ENCODE measurements at places on chromosomes 12 and 14.
A peak's percentile ranks its signal among the peaks of the same experiment; 100 is the strongest.

DNA sequence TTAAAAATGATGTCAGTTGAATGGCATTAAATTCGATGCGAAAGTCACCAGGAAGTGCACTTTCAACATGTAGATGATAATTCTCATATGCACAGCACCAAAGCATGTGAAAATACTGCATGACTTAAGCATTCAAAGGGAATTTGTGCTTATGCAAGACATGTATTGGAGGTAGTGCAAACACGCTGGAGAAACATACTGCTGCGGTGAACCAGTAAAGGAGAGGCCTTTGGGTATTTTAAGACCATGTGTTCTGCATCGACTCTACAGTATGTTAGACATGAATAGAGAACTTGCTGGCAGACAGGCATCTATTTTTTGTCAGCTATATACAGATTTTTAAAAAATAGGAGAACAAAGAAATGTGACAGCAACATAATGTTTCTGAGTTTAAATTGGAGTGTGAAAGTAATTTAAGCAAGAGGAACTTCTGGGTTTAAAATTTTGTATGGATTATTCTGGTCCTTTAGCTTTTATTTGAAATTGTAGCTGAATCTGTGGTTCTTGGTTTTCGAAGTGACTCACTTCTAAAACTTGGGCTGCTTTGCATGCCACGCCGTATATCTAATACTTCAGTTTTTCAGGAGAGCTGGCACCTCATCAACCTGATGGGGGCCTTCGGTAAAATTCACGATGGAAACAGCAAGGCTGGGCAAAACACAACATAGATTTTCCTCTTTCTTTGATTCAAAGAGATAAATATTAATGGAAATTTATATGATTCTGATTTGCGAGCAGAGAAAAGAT lies 408.7 kb downstream of the APAF1 start:
- DNase-seq: no peak

DNA sequence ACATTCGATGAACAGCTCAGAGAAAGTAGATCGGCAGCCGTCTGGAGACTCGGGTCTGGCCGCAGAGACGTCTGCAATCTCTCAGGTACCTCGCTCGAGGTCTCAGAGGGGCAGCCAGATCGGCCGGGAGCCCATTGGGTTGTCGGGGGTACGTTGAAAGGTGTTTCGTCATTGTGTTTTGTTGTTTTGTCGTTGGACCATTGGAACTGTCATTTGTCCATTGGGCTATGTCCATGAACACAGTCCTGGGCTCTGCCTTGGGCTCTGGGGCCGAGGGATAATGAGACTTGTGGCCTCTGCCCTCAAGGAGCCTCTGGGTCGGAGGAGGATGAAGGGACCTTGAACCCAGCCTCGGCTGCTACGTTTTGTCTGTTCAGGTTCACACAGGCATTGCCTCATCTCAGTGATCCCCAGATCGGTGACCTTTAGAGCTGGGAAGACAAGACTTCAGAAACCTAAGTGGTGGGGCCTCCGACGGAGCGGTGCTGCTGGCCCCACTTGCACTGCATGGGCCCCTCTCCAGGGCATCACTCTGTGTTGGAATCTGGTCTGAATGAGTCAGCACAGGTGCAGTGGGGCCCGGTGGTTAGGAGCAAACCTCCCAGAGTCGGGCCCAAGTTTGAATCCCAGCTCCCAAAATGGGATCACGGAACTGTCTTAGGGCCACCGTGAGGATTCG lies 23.6 kb upstream of the MLXIP start:
- no peak for DNase-seq

GRCh38 chr14:59474172-59474571 lies 9.0 kb upstream of the GPR135 start:
- no peak for DNase-seq

DNA sequence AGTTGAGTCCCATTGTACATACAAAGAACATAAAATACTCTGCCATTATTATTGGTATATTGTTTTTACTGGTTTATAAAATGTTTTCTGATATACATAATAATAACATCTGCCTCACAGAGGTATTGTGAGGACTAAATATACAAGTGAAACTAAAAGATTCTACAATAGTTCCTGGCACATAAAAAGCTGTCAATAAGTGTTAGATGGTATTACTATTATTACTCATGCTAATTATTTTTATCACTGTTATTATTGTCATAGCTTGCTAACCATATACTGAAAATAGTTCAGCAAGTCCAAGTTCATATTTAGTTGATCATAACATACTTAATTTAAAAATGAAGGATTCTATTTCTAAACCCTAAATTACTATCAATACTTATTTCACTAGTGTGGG lies 34.4 kb downstream of the BTG1 start:
- no peak for DNase-seq

DNA sequence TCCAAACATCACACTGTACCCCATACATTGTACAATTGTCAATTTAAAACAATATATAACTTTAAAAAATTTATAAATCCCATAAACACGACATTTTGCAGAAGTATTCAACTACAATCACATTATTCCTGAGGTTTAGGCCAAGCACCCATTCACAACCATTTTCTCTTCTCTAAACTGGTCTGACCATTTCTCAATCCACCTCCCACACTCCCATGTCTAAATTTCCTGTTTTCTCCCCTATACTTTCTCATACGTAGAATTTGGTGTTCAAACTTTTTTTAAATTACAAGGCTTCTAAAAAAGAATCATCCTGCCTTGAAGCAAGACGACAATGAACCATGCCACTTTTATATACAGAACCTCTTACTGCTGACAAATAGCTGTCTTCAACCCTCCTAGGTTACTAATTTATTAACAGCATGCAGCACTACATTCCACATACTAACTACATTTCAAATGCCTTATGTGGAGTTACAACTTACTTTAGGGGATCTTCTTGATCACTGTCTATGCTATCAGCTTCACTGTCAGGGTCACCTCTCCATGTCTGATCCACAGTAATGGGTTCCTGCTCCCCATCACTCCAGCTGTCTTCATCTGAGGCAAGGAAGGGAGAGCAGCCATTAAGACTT lies 3.4 kb downstream of the KANSL2 start:
- peak; percentile 87 for DNase-seq

DNA sequence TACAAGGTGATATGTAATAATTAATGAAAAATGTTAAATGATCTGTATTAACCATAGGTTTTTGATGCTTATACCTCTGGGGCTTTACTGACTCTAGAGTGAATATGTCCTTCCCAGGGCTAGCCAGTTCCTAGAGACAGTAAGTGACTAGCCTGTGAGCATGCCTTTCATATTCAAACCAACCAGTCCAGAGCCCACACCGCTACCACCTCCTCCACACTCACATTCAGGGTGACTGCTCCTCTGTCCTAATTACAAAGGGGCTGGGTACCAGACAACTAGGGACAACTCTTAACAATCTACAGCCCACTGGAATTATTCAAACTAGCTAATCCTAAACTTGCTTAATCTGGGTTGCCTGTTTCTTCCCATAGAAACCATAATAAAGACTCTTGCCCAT lies 49.0 kb downstream of the RALGAPA1 start:
- DNase-seq: no peak

GRCh38 chr14:65255583-65256461 lies 153.5 kb upstream of the MAX start:
- no peak for DNase-seq

GRCh38 chr12:58712976-58713375 lies 207.3 kb downstream of the LRIG3 start:
- no peak for DNase-seq

Measured in inflammatory macrophage (primary cell).